ENCODE measurements at places on chromosomes 12 and 14. TPM values are rescaled to one million over a fixed set of nuclear protein-coding genes. Genes with fewer than 3 reads are reported as not detected.

DNA sequence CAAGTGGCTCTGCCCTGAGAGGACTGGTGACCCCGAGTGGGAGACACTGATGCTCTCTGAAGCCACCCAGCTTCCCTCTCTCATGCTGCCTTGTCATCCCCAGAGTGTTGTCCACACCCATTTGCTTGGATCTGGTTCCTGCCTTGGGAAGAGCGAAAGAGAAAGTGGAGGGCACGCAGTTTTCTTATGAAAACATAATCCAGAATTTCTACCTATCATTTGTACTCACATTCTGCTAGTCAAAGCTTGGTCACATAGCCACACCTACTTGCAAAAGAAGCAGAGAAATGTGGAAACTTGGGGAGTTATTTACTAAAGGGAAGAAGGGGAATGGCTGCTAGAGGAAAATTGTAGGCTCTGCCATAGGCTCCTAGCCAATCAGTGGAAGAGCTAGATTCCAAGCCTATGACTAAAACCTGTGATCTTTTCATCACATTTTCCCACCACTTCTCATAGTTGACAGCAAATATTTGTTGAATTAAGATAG lies 326.3 kb downstream of the ZFP36L1 start:
- no peak overlapping the region for H3K27ac ChIP-seq
- H3K36me3 ChIP-seq: no peaks in the 10 kb centered on the region
- no peak overlapping the region for H3K4me3 ChIP-seq
- H3K4me1 ChIP-seq: peaks cover 11% of the 10 kb centered on the region
- H3K27me3 ChIP-seq: no peaks in the 10 kb centered on the region

DNA sequence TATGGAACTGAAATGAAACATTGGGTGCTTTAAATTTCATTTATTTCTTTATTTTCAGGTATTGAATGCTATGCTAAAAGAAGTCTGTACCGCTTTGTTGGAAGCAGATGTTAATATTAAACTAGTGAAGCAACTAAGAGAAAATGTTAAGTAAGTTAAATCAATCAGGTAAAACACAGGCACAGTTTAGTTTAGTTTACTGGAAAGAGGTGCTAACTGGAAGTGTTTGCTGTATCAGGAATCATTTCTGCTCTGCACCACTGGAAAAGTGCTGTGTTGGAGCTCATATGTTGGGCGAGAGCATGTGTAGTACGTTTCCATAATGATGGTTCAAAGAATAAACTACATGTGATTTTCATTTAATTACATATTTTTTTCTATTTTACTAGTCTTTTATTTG lies 16.7 kb downstream of the SRP54 start:
- peaks cover 8% of the 10 kb centered on the region for H3K4me1 ChIP-seq
- no peak for DNase-seq
- no peaks in the 10 kb centered on the region for H3K27me3 ChIP-seq
- no peak overlapping the region for H3K4me3 ChIP-seq

DNA sequence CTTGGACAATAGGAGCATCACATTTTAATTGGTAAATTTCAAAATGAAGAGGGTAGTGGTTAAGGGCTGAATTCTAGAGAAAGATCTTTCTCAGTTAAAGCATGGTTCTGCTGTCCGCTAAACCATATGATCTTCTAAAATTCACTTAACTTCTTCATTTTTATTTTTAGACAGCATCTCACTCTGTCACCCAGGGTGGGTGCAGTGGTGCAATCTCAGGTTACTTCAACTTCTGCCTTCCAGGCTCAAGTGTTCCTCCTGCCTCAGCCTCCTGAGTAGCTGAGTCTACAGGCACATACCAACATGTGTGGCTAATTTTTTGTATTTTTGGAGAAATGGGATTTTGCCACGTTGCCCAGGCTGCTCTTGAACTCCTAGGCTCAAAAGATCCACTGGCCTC lies 226.7 kb upstream of the ABCD2 start:
- no peaks in the 10 kb centered on the region for H3K36me3 ChIP-seq
- no peak overlapping the region for H3K27ac ChIP-seq
- DNase-seq: no peak

Gene EFS
- total RNA-seq: not detected

Gene E2F7
- 0.17 TPM for total RNA-seq

Gene NFE2
- total RNA-seq: not detected

Measured in CD4-positive, alpha-beta memory T cell (primary cell).